ENCODE measurements at places on chromosomes 6 and 20. TPM values are rescaled to one million over a fixed set of nuclear protein-coding genes. Genes with fewer than 3 reads are reported as not detected.

DNA sequence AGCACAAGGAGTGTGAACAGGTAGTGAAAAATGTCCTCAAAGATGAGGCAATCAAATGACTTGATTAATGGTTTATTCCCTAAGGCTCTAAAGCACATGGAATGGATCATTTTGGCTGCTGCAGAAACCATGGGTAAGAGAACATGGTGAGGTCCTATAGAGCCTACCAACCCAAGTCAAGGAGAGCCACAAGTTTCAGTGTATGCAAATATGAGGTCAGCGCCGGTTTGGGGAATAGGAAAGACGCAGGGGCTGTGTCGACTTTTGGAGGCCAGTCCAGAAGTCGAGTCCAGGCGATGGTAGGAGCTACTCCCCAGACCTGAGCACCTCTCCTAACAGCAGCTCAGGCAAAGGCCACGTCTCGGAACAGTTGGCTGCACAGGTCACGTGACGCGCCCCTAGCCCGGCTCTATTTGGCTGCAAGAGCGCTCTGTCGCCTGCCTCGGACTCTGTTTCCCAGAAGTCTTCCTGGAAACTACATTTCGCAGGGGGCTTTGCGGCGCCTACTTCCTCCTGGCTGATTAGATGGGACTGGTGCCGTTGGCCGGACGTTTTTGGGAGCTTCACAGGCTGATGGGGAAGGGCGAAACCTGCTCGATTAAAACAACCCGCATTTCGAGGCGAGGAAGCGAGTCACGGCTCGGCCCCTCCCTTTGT lies 74.4 kb upstream of the CHD6 start:
- peak; percentile 65 for DNase-seq

GRCh38 chr6:1987640-1988039 lies 257.8 kb downstream of the GMDS start:
- DNase-seq = no peak

Gene OTOR
- total RNA-seq = not detected

Gene EPHA7
- total RNA-seq = 1.8 TPM

Gene TUBB1
- not detected for total RNA-seq

Gene IMPG1
- not detected for total RNA-seq

Data from thoracic aorta (tissue), 2 donors.